ENCODE measurements at places on chromosomes 1 and 21.
A peak's percentile ranks its signal among the peaks of the same experiment; 100 is the strongest.

DNA sequence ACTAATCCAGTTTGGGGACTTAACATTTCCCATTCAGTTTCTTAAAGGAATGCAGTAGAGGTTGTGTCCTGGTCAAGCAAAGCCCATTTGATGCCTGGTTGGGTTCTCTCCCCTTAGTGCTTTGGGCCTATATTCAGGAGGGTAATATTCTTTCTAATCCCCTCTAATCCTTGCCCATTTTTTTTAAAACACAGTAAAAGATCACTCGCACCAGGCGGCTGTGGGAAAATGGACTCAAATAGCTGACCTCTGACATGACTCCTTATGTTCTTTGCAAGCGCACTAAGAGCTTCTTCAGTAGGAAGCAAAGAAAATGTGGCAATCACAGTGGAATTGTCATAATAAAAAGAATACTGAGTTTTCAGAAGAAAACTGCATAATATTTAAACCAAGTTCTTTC, 49.9 kb downstream of the WNT2B start:
- DNase-seq, result no peak

DNA sequence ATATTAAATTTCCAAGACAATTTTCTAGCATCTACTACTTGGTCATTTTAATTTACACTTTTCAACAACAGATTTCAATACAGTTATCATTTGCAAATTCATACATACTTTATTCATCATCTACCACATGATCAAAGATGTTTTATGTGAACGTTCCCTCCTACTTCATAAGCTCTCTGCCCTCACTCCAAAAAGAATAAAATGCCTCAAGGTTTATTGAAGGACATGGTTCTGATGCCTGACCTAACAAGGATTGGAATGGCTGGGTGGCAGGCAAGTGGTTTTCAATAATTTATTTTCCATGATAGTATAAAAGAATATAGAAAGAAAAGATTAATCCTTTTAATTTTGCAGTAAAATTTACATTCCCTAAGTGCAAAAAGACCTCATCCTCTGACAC, 5.4 kb downstream of the CDKN2C start:
- DNase-seq, result no peak

DNA sequence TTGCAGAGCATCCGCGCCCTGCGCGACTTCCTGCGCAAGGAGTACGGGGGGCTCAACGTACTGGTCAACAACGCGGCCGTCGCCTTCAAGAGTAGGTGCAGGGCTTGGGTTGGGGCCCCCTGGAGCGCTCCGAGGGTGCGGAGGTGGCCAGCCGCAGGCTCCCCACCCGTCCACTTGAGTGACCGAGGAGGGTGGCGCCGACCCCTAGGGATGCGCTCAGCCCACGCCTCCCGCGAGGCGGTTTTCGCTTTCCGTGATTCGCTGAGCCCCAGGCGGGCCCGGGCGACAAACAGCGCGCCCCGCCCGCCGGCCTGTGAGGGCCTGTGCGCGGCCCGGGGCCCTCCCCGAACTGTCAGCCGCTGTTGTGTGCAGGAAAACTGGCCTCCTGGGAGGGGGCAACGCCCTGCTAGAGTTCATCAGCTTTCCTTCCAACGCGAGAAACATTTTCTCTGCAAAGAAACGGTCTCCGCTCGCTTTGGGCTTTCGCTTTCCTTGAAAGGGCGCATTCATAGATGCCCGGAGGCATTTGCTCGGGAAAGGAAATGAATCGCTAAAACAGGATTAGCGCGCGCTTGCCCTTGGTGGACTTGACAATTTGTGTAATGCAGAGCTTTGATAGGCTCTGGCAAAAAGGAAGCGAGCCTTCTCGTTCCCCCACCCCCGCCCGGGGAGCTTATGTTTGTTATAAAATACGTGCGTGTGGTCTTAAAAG, 668 bp downstream of the CBR3 start:
- peak; percentile 66 for DNase-seq

DNA sequence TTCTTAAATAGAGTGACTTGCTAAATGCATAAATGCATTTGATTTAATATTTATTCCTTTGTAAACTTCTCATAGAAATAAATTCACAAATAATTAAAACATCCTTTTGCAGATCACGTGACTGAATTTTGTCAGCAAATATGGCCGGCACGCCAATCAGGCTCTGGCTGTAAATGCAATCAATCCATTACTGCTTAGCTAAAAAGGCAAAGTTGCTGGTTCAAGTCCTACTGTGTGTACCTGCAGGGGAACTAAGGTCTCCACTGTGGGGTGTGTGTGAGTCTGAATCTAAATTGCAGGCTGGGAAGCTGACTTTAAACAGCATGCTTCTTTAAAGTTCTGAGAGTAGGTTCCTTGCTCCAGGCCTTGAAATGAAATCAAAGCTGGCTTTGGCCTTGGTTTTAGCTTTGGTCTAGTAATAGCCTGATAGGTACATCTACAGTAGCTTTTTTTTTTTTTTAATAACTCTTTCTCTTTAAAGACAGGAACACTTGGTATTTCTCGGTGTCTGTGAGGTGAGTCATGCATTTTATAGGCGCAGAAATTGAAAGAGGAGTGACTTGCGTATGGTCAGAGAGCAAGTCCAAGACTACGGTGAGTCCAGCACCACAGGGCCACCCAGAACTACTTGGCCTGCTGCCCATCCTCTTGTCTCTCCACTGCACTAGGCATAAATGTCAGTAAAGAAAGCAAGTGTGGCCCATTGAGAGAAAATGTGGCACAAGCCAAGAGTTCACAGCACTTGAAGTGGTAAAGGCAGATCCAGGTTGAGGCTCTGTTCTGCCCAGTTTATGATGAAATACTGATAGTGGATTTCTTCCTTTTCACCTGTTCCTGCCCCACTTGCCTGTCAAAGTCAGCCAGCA, 36.2 kb upstream of the LYST start:
- DNase-seq, result no peak

- DNase-seq, result no peak
Measured at GRCh38 chr21:44920694-44921604, at the start of gene ITGB2. Gene ITGB2, minus strand, starts transcription at chr21:44920899. Its CDS starts 10,117 bp downstream, at chr21:44910782.

DNA sequence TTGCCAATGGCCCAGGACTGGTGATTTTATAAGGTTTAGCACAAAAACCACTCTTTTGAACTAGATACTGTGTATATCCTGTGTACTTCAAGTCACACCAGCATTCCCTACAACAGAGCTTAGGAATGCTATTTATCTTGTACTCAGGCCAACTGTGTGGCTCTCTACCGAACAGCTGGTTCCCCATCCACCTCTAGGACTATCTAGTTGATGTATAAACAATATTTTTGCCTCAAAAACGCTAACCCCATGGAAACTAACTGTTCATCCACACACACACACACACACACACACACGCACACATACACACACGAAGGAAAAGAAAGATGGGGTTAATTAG, 28.7 kb upstream of the SLC45A3 start:
- no peak for DNase-seq

GRCh38 chr21:32508558-32508957, 76.8 kb downstream of the TCP10L start:
- DNase-seq, result peak; percentile 14

DNA sequence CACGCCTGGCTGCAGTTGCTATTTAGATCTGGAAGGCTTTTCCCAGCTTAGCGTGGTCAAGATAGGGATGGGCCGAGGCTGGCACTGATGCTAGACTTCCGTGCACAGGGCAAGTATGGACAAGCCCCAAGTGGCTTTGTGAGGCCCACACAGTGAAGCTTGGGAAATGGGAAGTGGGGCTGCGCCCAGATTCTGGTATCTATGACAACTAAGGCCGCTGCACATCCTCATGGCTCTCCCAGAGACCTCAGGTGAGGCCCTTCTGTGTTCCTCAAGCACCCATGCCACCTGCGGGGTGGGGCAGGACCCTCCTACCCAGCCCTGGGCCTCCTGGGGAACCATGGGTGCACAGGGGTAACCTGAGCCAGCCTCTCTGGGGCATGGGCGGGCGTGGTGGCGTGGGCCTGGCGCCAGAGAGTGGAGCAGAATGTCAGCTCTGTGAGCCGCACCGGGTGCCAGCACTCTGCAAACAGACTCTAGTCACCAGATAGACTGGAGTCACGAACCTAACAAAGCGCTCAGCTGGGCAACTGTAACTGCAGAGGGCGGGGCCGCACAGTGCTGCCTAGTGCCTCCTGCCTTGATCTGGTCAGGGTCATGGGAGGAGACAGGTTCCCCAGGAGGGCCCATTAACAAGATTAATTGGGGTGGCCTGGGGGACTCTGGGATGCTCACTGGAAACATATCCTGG, 46.4 kb downstream of the ELF3 start:
- no peak for DNase-seq

DNA sequence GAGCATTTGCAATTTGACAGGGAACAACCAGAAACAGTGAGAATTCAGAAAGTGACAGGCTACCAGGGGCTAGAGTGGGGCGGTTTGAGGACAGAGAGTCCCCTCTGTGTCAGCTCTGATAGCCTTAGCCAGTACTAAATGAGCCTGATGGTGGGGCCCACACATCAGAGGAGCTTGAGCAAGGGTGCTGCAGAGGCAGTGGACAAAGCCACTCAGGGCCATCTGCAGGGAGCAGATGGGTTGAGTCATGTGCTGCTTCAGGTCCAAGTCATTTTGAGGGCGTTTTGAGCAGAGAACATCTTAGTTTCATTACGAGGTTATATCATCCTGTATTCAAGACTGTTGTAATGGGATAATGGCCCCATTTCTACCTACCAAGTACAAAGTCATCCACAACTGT, 7.7 kb downstream of the LRRC52 start:
- no peak for DNase-seq

- no peak for DNase-seq
Measured at GRCh38 chr1:147736883-147737282, 23.5 kb downstream of the GJA5 start.

DNA sequence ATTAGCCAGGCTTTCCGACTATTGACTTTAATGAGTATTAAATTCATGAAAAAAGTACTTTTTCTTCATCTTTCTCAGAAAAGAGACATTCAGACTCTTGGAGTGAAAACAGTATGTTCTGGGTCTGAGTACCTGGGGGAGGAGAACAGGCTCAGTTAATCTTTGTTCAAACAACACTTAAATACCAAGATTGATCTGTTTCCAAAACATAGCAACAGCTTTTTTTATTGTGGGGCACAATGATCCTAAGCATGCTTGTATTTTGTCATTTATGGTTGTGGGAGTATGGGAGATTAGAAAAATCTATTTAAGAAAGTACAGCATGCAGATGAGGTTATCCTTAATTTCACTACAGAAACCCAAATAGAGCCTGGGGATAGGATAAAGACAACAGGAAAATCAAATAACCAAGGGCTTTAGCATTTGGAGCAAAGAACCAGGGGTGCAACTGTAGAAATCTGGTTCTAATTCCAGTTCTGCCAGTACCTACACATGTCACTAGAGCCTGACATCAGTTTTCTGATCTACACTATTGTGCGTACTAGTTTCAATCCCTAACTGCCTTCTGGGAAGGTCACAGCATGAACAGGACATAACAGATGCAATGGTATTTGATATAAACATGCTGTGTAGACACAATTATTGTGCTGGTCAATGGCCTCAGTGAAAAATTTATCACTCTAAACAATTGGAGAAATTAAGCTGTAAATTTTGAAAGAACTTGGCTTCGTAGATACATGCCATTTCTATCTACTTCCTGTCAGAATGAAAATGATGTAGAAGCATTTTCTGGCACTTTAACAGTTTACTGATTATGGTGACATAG, 91.2 kb downstream of the KCNK1 start:
- DNase-seq, result no peak

DNA sequence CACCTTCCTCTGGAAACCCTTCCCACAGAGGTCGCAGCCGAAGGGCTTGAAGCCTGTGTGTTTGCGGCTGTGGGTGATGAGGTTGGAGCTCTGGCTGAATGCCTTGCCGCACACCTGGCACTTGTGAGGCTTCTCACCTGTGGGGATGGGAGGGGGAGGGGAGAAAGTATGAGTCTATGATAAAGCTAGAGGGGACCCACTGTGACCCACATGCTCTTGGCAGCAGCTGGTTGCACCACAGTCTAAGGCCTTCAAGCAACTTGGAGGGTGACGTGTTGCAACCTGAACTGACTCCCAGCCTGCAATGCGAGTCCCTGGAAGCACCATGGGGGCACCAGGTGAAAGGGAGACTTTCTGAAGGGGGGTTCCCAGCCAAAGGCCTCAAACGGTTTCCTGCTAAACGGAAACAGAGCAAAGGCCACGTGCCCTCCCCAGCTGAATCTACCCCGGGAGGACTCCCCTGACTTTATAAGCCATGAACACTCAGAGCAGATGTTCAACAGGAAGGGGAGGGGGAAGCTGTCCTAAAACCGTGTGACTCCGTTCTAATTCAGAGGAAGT, 10.6 kb downstream of the GFI1 start:
- no peak for DNase-seq

DNA sequence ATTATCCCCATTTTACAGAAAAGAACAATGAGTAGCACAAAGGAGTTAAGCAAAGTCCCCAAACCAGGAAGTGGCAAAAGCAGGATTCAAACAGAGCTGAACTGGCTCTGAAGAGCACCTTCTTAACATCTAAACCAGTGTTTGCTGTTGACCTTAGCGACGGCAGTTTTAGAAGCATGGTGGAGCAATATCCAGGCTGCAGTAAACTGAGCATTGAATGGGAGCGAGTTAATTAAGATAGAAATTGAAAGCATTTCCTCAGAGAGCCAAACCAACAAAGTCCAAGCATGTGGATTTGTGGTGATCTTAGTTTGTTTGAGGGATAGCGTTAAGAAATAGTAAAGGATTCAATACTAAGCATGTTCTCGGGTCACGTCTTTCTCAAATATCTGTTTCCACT, 13.4 kb upstream of the ZNF281 start:
- no peak for DNase-seq

GRCh38 chr1:204426971-204427701, 15.5 kb upstream of the PPP1R15B start:
- no peak for DNase-seq

- DNase-seq, result no peak
Measured at GRCh38 chr1:229642376-229642775, 16.3 kb downstream of the URB2 start.

DNA sequence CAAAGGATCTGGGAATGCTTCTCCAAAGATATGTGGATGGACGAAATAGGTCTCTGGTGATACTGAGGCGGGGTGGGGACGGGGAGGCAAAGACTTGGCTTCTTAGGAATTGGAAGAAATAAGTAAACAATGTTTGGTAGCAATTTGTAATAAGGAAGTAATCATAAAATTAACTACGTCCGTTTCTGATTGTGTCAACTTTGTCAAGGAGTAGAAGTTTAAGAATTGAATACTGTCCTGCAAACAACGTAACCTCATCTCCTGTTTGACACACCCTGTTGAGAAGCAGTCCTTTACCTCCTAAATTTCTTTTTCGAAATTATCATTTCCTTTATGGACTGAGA, 471 bp downstream of the POLR3C start:
- no peak for DNase-seq

- DNase-seq, result no peak
Measured at GRCh38 chr1:13813398-13814012, 113.5 kb downstream of the PRDM2 start.

DNA sequence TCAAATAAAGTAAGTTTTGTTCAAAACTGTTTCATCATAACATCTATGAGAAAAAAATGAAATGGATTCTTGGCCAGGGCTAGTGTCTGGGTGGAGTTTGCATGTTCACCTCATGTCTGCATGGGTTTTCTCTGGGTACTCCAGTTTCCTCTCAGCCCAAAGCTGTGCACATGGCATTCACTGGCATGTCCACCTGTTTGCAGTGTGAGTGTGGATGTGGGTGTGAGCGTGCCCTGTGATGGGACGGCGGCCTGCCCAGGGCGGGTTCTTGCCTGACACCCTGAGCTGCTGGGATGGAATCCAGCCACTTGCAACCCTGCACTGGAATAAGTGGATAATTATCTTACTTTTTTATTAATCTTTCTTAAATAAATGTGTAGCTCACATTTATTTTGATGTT, 185.5 kb downstream of the RYR2 start:
- DNase-seq, result no peak

- DNase-seq, result peak; percentile 16
Measured at GRCh38 chr21:44865561-44866280, 7.8 kb downstream of the PTTG1IP start.

Data from globus pallidus (tissue), 1 donor.